Left colon (tissue), 2 donors: ENCODE measurements at places on chromosomes 12 and 14. TPM values are rescaled to one million over a fixed set of nuclear protein-coding genes. Genes with fewer than 3 reads are reported as not detected.

The FITM1 gene
- 1.0 TPM for total RNA-seq

The SLCO1B1 gene
- total RNA-seq, result not detected

DNA sequence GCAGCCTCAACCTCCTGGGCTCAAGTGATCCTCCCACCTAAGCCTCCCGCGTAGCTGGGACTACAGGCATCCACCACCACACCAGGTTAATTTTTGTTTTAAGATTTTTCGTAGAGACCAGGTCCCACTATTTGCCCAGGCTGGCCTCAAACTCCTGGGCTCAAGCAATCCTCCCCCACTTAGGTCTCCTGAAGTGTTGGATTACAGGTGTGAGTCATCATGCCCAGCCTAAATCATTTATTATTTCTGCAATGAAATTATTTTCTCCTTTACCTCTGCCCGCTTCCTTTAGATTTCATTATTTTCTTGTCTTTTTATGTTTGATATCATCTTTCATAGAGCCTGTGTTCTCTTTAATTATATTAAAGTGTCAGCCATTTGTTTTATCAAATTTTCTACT lies 165.2 kb upstream of the OTX2 start:
- DNase-seq, result no peak

The PLEKHG7 gene
- 0.84 TPM for total RNA-seq

DNA sequence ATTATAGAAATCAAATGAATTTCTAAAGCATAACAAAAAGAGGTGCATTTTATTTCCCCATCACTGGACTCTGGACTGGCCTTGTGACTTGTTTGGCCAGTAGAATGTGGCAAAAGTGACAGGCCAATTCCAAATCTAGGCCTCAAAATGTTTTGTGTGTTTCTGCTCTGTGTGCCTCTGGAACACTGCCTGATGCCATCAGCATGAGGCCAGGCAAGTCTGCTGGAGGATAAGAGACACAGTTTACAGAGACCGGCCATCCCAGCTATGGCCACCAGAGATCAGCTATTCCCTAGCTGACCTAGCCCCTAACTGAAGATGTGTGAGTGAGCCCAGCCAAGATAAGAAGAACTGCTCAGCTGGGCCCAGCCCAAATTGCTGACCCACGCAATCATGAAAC lies 32.9 kb downstream of the ASCL1 start:
- no peak for DNase-seq

DNA sequence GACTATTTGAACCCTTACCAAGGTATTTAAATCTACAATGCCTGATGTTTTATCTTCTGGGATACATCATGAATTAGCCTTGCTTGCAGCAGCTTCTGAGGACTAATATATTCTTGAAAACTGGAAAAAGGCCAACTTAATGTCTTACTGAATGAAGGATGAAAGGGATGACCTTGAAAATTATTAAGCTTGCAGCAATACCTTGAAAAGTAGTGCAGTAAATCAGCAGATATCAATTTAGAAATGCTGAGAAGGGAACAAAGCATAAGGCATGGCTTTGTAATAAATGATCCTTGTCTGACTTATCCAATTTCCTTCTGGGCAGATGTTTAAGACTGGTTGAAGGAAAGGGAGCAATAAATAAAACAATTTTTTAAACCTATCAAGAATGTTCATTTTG lies 37.3 kb upstream of the FERMT2 start:
- no peak for DNase-seq

The ETFBKMT gene
- total RNA-seq, result 2.9 TPM

The ISCU gene
- total RNA-seq, result 97.3 TPM

The RERGL gene
- total RNA-seq, result 6.2 TPM

DNA sequence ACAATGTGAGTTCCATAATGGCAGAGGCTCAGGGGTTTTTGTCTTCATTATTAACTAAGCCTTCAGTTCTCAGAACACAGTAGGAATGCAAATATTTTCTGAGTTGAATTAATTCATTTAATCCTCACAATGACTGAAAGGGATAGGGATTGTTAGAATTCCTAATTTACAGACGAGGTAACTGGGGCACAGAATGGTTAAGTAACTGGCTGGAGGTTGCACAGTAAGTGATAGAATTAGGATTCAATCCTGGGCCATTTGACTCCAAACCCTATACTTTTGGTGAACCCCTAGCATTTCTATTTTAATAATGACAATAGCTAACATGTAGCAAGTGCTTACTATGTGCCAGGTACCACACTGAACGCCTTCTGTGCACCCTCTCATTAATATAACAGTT lies 163.1 kb downstream of the PPM1H start:
- DNase-seq, result no peak

DNA sequence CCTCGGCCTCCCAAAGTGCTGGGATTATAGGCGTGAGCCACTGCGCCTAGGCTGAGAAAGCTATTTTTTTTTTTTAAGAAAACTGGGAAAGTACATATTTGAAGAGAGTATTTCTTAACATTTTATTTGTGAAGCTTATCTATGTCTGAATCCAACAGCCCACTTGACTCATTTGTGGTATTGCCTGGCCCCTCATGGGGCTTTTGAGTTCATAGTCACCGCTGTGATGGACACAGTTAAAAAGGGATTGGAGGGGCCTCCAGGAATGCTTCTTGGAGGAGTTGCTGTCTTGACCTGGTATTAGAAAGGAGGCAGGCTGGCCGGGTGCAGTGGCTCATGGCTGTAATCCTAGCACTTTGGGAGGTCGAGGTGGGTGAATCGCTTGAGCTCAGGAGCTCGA lies 26.5 kb downstream of the BCL7A start:
- no peak for DNase-seq

The GYS2 gene
- total RNA-seq, result not detected

DNA sequence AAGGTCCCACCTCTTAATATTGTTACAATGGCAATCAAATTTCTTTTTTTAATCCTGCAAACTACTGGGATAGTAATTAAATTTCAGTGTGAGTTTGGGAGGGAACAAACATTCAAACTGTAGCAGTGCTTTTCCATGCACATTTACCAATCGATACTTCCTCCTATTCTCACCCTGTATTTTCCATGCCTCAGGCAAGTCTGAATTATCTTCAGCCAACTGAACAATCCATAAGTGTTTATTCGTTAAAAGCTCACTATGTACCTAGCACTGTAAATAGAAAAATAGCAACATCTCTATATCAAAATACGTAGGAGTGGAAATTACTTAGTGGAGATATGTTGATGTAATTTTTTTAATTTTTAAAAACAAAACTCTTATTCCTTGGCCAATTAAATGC lies 43.5 kb downstream of the CCDC177 start:
- no peak for DNase-seq

DNA sequence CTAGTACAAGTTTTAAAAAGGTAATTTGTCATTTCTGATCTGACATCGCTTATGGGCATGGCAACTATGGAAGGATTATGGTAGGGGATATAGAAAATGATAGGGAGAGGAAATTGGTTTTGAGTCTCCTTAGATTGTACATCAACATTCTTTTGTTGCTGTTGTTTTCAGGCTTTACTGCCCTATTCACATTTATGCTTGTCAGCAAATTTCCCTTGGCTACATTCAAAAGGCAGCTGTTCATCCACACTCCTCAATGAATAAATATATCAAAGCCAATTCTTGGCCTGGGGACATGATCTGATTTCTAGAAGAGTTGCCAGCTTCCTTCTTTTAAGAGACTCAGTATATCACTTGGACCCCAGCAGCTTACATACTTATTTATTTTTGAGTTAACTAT lies 283.4 kb downstream of the CEP128 start:
- no peak for DNase-seq

The FGD6 gene
- total RNA-seq, result 23.8 TPM

The REP15 gene
- total RNA-seq, result 59.1 TPM

DNA sequence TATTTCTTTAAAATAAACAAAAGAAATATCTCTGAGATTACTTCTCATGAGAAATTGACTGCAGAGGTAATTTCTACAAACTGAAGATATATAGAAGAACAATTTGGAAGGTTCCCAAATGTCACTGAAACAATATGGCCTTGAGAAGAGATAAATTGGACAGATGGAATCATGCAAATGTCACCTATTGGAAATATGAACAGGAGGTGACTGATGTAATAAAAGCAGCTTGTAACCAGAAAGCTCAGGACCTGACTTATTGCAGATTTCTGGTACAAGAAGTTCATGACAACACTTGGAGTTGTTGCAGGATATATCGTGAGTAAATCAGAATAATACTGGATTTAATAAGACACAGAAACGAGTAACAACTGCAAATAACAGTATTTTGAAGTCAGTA lies 93.3 kb upstream of the TRHDE start:
- DNase-seq, result no peak

The ATF1 gene
- total RNA-seq, result 36.4 TPM

GRCh38 chr12:69500631-69501030 lies 30.4 kb downstream of the FRS2 start:
- DNase-seq, result no peak

- DNase-seq, result no peak
Measured at GRCh38 chr12:12357719-12358461, 1.0 kb downstream of the BORCS5 start.

DNA sequence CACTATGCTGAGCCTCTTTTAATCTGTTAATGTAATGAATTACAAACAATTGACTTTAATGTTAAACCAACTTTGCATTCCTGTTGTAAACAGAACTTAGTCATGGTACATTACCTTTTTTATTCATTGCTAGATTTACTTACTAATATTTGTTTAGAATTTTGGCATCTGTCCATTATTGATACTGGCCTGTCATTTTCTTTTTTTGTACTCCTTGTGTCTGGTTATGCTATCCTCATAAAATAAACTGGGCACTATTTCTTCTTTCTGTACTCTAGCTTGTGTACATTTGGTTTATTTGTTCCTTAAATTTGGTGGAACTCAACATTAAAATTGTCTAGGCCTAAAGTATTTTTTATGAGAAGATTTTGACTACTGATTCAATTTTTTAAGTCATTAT lies 32.1 kb downstream of the SPATA7 start:
- no peak for DNase-seq

DNA sequence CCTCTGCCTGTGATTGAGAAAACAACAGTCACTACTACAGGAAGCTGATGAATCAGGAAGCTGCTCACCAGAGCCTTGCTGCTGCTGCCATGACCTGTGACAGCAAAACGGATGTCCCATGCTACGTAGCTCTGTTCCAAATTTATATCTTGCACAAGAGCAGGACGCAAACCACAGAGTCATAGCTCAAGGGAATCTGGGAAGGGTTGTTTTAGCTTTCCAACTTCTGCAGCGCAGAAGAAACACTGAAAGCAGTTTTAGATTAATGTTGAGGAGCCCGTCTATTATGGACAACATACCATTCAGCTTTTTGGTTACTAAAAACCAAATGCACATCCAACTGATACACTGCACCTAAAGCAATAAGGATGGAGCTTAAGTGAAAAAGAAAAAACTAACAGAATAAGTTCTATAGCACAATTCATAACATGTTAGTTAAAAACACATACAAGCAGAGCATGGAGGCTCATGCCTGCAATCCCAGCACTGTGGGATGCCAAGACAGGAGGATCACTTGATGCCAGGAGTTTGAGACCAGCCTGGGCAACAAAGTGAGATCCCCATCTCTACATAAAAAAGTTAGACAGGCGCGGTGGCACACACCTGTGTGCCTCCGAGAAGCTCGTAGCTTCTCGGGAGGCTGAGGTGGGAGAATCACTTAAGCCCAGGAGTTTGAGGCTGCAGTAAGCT lies 1.7 kb upstream of the ANKRD33 start:
- peak; percentile 77 for DNase-seq

GRCh38 chr14:72574715-72575114 lies 319.2 kb downstream of the DPF3 start:
- DNase-seq, result no peak

- DNase-seq, result no peak
Measured at GRCh38 chr14:65249471-65250161, 147.3 kb upstream of the MAX start.

The CCDC184 gene
- total RNA-seq, result 0.50 TPM

DNA sequence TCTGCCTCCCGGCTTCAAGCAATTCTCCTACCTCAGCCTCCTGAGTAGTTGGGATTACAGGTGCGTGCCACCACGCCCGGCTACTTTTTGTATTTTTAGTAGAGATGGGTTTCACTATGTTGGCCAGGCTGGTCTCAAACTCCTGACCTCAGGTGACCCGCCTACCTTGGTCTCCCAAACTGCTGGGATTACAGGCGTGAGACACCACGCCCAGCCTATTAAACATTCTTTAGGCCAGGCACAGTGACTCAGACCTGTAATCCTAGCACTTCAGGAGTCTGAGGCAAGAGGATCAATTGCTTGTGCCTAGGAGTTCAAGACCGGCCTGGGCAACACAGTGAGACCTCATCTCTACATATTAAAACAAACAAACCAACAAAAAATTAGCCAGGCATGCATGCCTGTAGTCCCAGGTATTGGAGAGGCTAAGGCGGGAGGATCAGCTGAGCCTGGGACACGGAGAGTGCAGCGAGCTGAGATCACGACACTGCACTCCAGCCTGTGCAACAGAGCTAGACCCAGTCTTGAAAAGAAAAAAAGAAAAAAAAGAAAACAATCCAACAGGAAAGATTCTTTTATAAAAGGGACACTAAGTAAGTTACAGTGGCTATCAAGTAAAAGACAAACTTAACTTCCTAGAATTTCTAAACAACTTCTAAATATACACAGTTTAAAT lies 70.2 kb downstream of the HECTD1 start:
- no peak for DNase-seq

GRCh38 chr12:388541-389141 lies 479 bp downstream of the KDM5A start:
- DNase-seq, result no peak

DNA sequence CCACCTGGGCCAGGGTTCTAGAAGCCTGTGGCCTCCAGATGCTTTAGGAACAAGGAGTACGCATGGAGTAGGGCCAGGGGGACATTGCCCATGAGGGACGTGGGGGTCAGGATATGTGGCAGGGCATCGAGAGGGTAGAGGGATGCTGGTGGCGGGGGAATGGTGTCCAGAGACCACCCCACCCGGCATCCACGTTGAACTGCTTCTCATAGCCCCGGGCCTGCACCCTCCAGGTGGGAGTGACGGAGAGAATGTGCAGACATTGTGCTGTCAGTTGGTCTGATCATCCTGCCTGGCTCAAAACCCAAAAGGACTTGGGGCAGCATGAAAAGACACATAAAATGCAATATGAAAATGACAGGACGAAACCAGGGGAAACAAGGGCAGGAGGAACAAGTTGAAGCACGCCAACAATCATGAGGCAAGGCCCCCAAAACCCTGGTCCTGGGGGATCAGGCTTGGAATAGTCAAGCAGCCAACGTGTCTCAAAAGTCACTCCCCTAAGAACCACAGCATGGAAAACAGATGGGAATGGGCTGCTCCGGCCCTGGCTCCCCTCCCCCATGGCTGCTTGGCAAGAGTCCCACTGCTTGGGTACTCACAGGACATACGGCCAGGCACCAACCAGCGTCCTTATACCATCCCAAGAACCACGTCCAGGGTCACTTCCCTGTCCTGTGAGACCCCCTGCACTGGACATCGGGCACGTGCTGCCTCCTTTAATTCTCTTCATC lies 117.9 kb downstream of the DICER1 start:
- DNase-seq, result no peak

The ADGRD1 gene
- total RNA-seq, result 5.8 TPM

DNA sequence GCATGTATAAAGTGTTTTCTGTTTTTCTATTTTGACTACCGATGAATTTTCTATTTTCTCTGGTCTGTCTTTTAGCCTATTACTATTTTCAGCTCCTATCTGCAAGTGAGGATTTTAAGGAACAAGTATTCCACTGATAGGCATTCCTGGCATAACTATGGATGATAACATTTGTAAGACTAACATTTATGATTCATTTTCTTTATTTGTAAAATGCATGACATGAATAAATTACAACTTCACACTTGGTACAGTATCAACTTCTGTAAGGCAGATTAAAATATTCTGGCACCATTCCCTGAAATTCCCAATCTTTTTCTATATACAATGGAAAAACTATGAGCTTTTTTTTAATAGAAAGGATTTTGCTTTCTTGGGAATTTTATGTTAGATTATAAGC lies 121.0 kb upstream of the GARIN2 start:
- no peak for DNase-seq

- DNase-seq, result peak; percentile 37
Measured at GRCh38 chr12:8890313-8891085, 23.8 kb upstream of the PHC1 start.
